GM04503 (cell line): ENCODE measurements at places on chromosomes 2 and 18.

DNA sequence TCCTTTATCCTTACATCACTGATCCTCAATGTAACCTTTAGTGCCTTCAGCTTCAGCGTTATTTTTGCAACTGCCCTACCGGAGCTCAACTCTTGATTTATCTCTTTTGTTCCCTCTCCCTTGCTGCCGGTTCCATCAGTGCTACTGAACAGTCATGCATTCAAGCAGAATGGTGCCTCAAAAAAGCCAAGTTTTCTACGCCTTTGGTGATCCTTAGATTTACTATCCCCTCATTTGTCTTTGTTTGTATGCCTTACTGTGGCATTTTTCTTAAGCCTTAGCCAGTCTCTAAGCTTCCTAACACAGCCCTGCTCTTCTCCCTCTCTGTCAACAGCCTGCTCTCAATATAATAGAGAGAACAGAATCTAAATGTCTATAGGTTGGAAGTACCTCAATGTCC lies 847.7 kb downstream of the CPS1 start:
- no peak for DNase-seq

DNA sequence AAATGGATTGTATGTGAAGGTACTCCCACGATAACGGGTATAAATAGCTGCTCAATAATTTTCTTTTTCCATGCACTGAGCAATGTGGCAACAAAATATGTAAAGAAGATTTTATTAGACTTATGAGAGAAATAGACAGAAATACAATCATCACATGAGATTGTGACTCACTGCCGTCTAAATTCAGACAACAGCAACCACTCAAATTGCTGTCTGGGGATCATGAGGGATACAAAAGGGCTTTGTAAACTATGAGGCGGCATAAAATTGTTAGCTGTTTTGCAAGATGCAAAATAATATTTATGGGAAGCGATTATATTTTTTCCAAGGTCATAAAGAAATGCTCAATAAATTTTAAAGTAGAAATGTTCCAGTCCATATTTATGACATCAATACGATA lies 259.1 kb upstream of the AGAP1 start:
- peak; percentile 36 for DNase-seq

DNA sequence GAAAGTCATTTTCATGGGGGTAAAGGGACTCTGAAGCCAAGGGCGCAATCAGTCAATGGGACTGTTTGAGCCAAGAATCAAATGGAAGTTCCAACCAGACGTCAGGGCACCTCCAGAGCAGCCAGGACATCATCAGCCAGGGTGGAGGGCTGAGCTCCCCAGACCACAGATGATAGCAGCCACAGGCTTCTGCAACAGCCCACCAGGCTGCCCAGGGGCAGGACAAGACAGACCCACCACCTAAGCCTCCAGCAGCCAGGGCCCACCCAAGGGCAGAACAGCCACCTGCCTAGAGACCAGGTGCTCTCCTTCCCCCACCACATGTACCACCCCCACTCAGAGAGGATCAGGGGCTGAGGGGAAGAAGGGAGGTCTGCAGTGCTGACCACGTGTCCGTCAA lies 53.8 kb upstream of the SLC66A3 start:
- DNase-seq: no peak

DNA sequence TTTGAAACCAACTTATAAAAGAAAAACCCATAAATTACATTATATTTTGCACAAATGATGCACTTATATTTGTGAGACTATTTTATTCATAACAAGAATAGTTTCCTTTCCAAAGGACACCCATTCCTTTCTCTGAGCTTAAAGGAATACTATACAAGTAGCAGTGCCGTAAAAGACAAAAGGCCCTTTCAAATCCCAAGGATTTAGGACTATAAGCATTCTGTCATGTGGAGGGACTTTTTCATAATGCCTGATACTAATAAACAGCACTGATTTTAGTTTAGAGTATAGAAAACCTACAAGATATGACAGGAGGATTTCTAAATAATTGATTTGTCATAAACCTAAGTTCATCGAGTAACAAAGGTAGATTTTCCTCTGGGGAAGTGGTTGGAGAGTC lies 1134.2 kb upstream of the ZEB2 start:
- DNase-seq: no peak

DNA sequence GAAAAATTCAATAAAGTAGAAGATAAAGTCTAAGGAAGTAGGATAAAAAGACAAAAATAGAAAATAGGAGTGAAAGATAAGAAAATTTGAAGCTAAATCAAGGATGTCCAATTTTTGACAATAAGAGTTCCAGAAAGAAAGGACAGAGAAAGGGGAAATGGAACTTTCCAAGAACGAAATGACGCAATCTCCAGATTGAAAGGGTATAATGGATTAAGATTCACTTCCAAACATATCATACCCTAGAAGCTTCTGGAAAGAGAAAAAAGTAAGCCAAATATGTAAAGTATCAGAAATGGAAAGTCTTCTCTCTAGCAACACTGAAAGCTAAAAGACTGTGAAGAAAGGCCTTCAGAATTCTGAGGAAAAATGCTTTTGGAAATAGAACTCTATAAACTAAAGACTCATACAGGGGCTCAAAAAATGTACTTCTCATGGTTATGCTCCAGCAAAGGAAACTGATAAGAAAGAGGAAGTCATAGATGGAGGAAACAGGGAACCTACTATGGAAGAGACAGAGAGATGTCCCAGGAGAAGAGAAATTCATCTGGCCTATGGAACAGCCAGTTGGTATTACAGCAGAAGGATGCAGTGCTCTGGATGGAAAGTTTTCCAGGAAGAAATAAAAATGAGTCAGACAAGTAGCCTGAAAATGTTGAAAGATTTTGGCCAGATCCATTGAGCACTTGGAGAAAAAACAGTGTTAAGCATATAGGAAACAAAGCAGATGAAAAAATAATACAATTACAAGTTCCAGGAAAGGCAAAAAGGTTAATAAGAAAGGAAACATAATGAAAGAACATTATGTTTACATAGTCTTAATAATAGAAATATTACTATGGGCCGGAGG lies 20.1 kb downstream of the CASP8 start:
- no peak for DNase-seq

DNA sequence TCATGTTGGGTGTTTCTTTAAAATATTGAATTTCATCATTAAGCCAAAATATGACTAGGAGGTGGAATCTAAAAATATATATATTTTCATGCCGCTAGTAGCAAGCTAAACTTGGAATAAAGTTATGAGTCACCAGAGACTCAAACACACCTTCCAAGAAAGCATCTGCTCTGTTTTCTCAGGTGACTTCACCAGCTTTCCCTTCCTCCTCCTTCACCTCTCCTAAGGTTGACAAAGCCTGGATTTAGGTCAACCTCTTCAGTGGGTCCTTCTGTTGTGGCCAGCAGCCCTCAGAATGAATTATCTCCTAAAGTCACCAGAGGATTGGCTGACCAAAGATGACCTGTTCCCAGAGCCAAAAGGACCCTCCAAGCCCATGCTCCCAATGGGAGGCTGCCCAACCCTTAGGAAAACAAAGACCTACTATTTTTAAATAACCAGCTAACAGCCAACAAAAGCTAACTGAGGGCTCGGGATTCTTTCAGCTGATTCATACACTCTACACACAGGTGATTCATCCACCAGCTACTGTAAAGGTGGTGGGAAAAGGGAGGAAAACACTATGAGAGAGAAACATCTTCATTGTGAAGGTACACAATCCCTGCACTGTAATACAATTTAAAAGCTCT lies 113.9 kb downstream of the MYO5B start:
- DNase-seq: no peak

- no peak for DNase-seq
These were observed 8.3 kb downstream of the TRIM54 start for GRCh38 chr2:27290549-27290948.

GRCh38 chr18:57542126-57542525 lies 44.4 kb downstream of the FECH start:
- DNase-seq: peak; percentile 55

DNA sequence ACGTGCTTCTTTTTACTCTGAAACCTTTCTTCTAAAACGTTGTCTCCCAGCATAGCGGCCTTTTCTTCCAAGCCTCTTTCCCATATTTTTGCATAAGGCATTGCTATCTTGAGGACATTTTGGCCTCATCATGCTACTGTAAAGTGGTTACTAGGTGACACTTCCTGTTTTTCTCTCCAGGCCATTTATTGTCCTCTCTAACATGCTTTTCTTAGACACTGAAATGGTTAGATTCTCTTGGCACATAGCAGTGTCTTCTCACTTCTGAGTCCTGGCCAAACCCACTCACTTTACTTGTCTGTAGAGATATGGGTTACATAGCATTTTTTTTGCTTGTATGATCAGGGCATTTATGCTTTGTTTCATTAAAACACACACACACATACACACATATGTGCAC lies 50.1 kb upstream of the KCNH7 start:
- no peak for DNase-seq

- no peak for DNase-seq
These were observed 54.1 kb upstream of the MEX3C start for GRCh38 chr18:51251625-51252024.

DNA sequence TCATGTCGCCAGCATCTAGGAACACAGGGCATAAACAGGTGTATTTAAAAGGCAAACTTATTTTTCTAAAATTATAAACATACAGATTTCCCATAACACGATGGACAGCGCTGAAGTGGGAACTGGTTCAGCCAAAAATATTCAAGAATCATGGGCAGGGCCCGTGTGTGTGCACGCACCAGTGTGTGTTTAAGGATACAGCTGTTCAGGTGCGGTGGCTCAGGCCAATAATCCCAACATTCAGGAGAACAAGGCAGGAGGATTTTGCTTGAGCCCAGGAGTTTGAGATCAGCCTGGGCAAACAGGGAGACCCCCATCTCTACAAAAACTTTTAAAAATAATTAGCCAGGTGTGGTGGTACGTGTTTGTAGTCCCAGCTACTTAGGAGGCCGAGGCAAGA lies 288.6 kb upstream of the HDAC4 start:
- no peak for DNase-seq

DNA sequence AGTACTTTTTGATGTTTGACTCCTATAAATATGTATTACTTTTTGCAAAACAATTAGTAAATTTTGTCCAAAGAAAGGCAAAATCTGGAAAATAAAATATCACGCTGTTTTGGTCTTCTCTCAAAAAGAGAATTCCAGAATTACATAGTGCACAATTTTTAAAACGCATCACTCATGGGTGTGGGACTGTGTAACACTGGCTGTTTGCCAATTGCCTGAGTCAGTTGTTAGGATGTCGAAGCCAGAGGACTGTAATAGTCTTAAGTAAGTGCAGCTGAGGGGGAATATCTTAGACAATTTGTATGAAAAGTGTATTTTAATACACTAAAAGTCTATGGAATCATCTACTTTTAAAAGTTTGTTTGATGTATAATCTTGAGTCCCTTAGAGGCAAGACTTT lies 24.1 kb upstream of the EPHA4 start:
- DNase-seq: peak; percentile 10

GRCh38 chr2:96138179-96139145 lies at the start of gene ASTL:
Gene ASTL (minus strand): TSS chr2:96138502. CDS start chr2:96138436, 66 bp downstream.
- no peak for DNase-seq
